Activated CD8-positive, alpha-beta T cell treated with anti-CD3 and anti-CD28 coated beads, Interleukin-2, amount 10 ng/mL, durations not matched to agents 7 days and 5 days (primary cell): ENCODE measurements at places on chromosomes 11 and 22. TPM values are rescaled to one million over a fixed set of nuclear protein-coding genes. Genes with fewer than 3 reads are reported as not detected.

- no peaks in the 10 kb centered on the region for H3K36me3 ChIP-seq
- no peaks in the 10 kb centered on the region for H3K27me3 ChIP-seq
- no peak for DNase-seq
- no peak overlapping the region for H3K27ac ChIP-seq
- no peak overlapping the region for H3K4me3 ChIP-seq
These were observed 33.6 kb upstream of the RELT start for GRCh38 chr11:73342633-73343032.

SLC22A6 gene
- not detected for total RNA-seq

- DNase-seq = no peak
- peaks cover 40% of the 10 kb centered on the region for H3K4me1 ChIP-seq
- no peaks in the 10 kb centered on the region for H3K27me3 ChIP-seq
- H3K36me3 ChIP-seq = peaks cover 43% of the 10 kb centered on the region
These were observed 47.6 kb upstream of the PARVG start for GRCh38 chr22:44133161-44133560.

DNA sequence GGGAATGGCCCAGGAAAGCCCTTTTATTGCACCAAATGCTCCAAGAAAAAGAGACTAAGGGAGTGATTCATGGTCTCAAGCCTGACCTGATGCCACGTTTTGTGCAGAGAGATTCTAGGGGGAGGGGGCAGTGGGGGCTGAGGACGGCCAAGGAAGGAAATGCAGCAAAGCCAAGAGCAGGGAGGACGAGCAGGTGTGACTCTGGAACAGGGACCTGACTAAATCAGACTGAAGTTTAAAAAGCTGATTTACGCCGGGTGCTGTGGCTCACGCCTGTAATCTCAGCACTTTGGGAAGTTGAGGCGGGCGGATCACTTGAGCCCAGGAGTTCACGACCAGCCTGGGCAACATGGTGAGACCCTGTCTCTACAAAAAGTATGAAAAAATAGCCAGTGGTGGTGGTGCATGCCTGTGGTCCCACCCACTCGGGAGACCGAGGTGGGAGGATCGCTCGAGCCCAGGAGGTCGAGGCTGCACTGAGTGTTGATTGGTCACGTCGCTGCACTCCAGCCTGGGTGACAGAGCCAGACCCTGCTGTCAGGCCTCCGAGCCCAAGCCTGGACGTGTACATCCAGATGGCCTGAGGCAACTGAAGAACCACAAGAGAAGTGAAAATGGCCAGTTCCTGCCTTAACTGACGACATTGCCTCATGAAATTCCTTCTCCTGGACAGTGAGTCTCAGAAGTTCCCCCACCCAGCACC is 10.8 kb upstream of the IFITM3 start:
- DNase-seq = no peak
- peaks cover 81% of the 10 kb centered on the region for H3K4me1 ChIP-seq

MUC6 gene
- total RNA-seq = not detected

DNA sequence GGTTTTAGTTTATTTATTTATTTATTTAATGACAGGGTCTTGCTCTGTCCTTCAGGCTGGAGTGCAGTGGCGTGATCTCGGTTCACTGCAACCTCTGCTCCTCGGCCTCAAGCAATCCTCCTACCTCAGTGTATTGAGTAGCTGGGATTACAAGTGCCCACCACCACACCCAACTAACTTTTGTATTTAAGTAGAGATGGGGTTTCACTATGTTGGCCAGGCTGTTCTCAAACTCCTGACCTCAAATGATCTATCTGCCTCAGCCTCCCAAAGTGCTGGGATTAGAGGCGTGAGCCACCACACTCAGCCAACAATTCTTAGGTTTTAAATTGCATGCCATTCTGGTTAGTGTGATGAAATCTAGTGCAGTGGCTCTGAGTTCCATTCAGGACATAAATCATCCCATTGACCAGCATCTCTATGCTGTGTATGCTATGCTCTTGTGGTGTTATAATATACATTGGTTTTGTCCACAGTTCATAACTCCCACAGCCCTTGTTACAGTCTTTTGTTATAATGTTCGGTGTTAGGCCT is 28.5 kb downstream of the ZNF280B start:
- H3K27me3 ChIP-seq = no peaks in the 10 kb centered on the region
- no peak overlapping the region for H3K4me3 ChIP-seq
- no peak overlapping the region for H3K27ac ChIP-seq
- H3K36me3 ChIP-seq = no peaks in the 10 kb centered on the region
- no peak for DNase-seq
- H3K4me1 ChIP-seq = no peaks in the 10 kb centered on the region

GRCh38 chr11:84645988-84646694 is 981.0 kb downstream of the DLG2 start:
- H3K4me3 ChIP-seq = no peak overlapping the region
- H3K4me1 ChIP-seq = no peaks in the 10 kb centered on the region
- no peak overlapping the region for H3K27ac ChIP-seq
- H3K27me3 ChIP-seq = no peaks in the 10 kb centered on the region

DNA sequence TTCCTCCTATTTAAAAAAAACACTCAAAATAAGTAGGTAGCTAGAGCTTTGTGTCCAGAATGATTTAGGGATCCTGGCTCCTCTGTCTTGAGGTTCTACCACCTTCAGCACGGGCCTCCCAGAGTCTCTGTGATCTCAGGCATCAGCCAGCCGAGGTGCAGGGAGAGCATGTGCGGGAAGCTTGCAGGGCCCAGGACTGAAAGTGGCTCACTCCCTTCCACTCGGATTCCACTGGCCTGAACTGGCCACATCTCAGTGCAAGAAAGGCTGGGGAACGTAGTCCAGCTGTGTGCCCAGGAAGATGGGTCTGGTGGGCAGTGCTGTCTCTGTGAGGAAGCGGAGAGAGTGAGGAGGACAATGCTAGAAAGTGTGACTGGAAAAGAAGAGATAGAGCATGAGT is 68.3 kb upstream of the MYOD1 start:
- peaks cover 4% of the 10 kb centered on the region for H3K4me1 ChIP-seq
- peaks cover 23% of the 10 kb centered on the region for H3K27me3 ChIP-seq
- no peak overlapping the region for H3K4me3 ChIP-seq
- no peak for DNase-seq
- H3K27ac ChIP-seq = no peak overlapping the region

- peaks cover 11% of the 10 kb centered on the region for H3K36me3 ChIP-seq
- no peak overlapping the region for H3K4me3 ChIP-seq
- no peak for DNase-seq
- no peak overlapping the region for H3K27ac ChIP-seq
- peaks cover 8% of the 10 kb centered on the region for H3K4me1 ChIP-seq
These were observed 252.7 kb downstream of the CASP12 start for GRCh38 chr11:104645261-104646222.

GRCh38 chr11:69662021-69662698 is 13.0 kb downstream of the LTO1 start:
- peaks cover 4% of the 10 kb centered on the region for H3K36me3 ChIP-seq
- H3K27me3 ChIP-seq = no peaks in the 10 kb centered on the region
- no peak for DNase-seq
- no peaks in the 10 kb centered on the region for H3K4me1 ChIP-seq
- H3K27ac ChIP-seq = no peak overlapping the region

DNA sequence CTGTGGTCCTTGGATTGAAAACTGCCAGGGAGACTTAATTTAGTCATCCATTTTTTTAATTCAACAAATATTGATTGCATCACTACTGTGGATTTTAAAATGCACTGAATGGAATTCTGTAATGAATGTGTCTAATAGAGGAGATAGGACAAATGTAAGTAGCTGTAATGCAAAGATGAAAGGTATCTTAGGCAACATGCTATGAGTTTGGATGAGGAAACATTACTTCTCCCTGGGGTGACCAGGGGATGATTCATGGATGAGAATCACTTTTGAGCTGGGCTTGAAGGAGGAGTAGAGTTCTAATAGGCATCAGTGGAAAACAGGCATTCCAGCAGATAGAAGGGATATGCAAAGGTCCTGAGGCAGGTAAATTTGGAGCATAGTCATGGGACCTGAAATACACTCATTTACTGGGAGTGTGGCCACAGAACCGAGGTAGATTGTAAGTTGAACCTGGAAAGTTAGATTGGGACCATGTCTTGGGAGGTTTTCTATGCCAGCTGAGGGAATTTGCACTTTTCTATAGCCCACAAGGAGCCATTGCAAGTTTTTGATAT is 43.4 kb downstream of the PKNOX2 start:
- H3K4me3 ChIP-seq = no peak overlapping the region
- no peak overlapping the region for H3K27ac ChIP-seq
- no peaks in the 10 kb centered on the region for H3K36me3 ChIP-seq
- peaks cover 14% of the 10 kb centered on the region for H3K27me3 ChIP-seq

DNA sequence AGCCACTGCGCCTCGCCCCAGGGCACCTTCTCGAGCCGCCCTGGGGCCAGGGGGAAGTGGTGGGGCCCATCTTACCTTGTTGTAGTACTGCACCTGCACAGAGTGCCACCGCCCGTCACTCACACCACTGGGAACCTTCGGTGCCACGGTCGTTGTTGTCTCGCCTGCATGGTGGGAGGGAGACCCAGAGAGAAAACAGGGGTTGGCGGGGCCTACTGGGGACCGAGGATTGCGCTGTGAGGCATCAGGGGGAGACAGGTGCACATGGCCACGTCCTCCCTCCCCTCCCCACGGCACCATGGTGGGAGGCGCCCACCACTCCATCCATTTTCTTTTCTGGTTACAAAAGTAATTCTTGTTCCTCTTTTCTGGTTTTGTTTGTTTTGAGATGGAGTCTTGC is 97.8 kb downstream of the TRMU start:
- no peaks in the 10 kb centered on the region for H3K36me3 ChIP-seq
- H3K27me3 ChIP-seq = no peaks in the 10 kb centered on the region
- DNase-seq = no peak
- H3K27ac ChIP-seq = peak overlapping the region; percentile 43

GRCh38 chr11:18063862-18064434 is 17.9 kb upstream of the TPH1 start:
- H3K27ac ChIP-seq = no peak overlapping the region
- no peaks in the 10 kb centered on the region for H3K4me1 ChIP-seq
- no peak overlapping the region for H3K4me3 ChIP-seq
- no peak for DNase-seq

OR5T1 gene
- not detected for total RNA-seq

- no peak overlapping the region for H3K4me3 ChIP-seq
- no peaks in the 10 kb centered on the region for H3K27me3 ChIP-seq
- H3K27ac ChIP-seq = no peak overlapping the region
- H3K36me3 ChIP-seq = no peaks in the 10 kb centered on the region
- H3K4me1 ChIP-seq = no peaks in the 10 kb centered on the region
These were observed 326.4 kb downstream of the GUCY1A2 start for GRCh38 chr11:106691807-106692365.

XBP1 gene
- 229 TPM for total RNA-seq

DRD2 gene
- total RNA-seq = not detected

- no peak overlapping the region for H3K27ac ChIP-seq
- no peaks in the 10 kb centered on the region for H3K4me1 ChIP-seq
- H3K4me3 ChIP-seq = no peak overlapping the region
- H3K27me3 ChIP-seq = no peaks in the 10 kb centered on the region
These were observed 755.8 kb downstream of the NTM start for GRCh38 chr11:132125988-132126871.

- H3K27ac ChIP-seq = no peak overlapping the region
- H3K36me3 ChIP-seq = no peaks in the 10 kb centered on the region
- no peak for DNase-seq
- H3K27me3 ChIP-seq = no peaks in the 10 kb centered on the region
These were observed 184.5 kb upstream of the PITPNB start for GRCh38 chr22:28103596-28103995.

CBLIF gene
- total RNA-seq = not detected

DNA sequence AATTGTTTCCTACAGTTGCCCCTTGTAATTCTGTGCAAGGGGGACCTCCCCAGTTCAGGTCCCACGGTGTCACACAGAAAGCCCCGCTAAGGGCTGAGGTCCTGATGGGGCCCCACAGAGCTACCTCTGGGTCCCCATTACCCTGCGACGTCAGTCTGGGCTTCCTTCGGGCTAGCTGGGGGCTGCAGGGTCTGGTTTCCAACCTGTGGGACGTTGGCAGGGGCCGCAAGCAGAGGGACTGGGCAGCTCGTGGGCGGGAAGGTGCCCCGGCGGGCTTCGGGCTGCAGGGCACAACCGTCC is 698 bp downstream of the SLC37A4 start:
- DNase-seq = peak; percentile 26
- H3K27ac ChIP-seq = peak overlapping the region; percentile 54
- peaks cover 24% of the 10 kb centered on the region for H3K4me1 ChIP-seq
- H3K27me3 ChIP-seq = no peaks in the 10 kb centered on the region

- no peaks in the 10 kb centered on the region for H3K4me1 ChIP-seq
- H3K27ac ChIP-seq = no peak overlapping the region
- peak; percentile 21 for DNase-seq
- no peak overlapping the region for H3K4me3 ChIP-seq
These were observed 118.1 kb downstream of the BBOX1 start for GRCh38 chr11:27158456-27159334.

DNA sequence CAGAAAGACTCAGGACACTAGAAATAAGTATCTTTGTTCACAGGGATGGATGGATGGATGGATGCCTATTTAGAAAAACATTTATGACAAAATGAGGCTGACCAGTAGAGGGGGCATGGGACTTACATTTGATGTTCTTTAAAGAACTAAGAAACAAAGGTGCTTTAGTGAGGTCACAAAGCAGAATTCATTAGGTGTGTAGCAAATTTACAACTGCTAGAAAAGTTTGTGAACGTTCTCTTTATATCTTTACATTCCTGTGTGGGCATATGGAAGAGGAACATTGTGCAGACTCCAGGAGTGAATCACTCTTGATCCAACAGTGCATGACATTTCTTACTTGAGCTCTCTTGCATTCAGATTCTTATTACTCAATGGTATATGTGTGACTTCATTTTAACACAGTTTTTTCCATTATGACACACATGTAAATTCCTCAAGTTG is 15.8 kb upstream of the SIK2 start:
- no peaks in the 10 kb centered on the region for H3K36me3 ChIP-seq
- H3K4me1 ChIP-seq = peaks cover 7% of the 10 kb centered on the region
- H3K4me3 ChIP-seq = no peak overlapping the region
- DNase-seq = peak; percentile 70
- peaks cover 14% of the 10 kb centered on the region for H3K27me3 ChIP-seq

TMEM126B gene
- total RNA-seq = 57.8 TPM

SGSM1 gene
- not detected for total RNA-seq

SLC17A6 gene
- total RNA-seq = not detected

GRCh38 chr11:12182676-12183541 is 72.5 kb downstream of the MICAL2 start:
- DNase-seq = no peak
- peaks cover 8% of the 10 kb centered on the region for H3K36me3 ChIP-seq
- peaks cover 30% of the 10 kb centered on the region for H3K4me1 ChIP-seq
- H3K4me3 ChIP-seq = no peak overlapping the region

- peaks cover 9% of the 10 kb centered on the region for H3K27me3 ChIP-seq
- no peak for DNase-seq
- H3K4me3 ChIP-seq = no peak overlapping the region
- no peak overlapping the region for H3K27ac ChIP-seq
These were observed 15.5 kb downstream of the ARVCF start for GRCh38 chr22:20001082-20001638.

- H3K4me1 ChIP-seq = peaks cover 6% of the 10 kb centered on the region
- H3K27ac ChIP-seq = no peak overlapping the region
- H3K4me3 ChIP-seq = no peak overlapping the region
- peaks cover 11% of the 10 kb centered on the region for H3K27me3 ChIP-seq
- DNase-seq = no peak
These were observed 8.6 kb upstream of the KMT2A start for GRCh38 chr11:118427707-118428106.
